CD4-positive, alpha-beta T cell treated with Interleukin-2 at 100 ng/mL for 4 hours (primary cell): ENCODE measurements at places on chromosomes 1 and 21.

DNA sequence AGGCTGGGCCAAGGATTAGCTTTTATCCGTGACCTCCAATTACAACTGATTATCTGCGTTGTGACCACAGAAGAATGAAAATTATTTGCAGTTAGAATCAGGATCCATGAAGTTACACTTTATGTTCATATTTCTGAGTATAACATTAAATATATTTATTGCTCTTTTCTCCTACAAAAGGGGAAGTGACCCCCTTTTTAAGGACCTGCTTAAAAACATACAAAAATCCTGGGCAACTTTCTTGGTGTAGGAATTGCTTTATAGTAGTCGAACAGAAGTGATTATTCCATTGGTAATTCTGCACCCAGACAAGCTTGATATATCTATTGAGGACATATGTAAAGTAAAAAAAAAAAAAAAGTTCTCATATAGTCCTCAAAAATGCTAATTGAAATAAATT lies 208.7 kb downstream of the MRPL39 start:
- no peak for DNase-seq

GRCh38 chr1:6622396-6623152 lies 2.1 kb upstream of the THAP3 start:
- DNase-seq = no peak

GRCh38 chr1:203615061-203615581 lies 11.5 kb upstream of the ATP2B4 start:
- DNase-seq = no peak

DNA sequence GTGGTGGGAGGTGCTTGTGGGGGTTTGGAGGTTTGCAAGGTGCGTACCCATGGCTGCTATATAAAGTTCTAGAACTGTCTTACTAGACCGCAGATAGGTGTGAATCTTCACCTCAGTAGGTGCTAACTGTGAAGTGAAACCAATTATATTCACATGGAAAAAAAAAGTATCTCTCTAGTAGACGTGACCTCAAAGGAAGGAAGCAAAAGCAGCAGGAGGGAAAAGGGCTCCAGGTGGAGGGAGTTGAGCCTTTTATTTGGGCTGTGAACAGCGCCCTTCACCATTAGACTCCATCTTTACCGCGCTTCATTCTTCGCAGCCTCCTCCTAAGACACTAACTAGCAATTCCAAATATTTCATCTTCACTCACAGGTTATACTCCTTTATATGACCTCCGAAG lies 129.8 kb downstream of the TBX19 start:
- peak; percentile 41 for DNase-seq

DNA sequence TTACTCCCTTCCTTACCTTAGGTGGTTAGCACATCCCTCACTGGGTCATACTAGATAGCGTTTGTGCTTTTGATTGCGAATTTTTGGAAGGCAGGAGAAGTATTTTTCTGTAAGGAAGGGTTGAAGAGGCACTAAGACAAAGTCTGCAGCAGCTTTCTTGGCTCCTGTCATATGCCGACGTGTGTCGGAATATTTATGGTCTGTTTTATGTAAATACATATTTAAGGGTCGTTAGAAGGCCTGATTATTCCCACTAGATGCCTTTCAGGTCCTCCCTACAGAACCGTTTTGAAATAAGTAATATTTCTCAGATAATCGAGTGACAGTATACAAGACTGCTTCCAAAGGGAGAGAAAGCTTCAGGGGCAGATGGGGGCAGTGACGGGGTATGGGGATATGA lies 10.0 kb downstream of the RNF220 start:
- no peak for DNase-seq

DNA sequence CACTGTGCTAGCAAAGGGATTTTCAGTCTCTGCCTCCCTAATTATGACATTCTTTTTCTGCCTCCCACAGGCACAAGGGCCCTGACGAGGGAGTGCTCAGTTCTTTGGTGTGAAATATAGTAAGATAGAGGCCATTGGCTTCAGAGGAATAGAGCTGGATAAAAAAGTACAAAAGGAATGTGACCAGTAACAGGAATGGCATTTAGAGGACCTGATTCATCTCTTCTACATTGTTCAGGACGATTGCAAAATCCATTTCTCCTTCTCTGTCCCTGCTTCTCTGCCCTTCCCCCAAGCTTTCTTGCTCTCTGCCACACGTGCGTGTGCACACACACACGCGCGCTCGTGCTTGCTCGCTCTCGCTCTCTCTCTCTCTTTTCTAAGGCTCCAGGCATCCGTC lies 668.2 kb downstream of the KIF26B start:
- no peak for DNase-seq

- DNase-seq = no peak
Observed at GRCh38 chr1:205570796-205571537, 60.8 kb downstream of the ELK4 start.

GRCh38 chr1:63718541-63718970 lies 55.3 kb upstream of the ROR1 start:
- no peak for DNase-seq

- no peak for DNase-seq
Observed at GRCh38 chr1:112701227-112702066, 5.5 kb downstream of the RHOC start.

DNA sequence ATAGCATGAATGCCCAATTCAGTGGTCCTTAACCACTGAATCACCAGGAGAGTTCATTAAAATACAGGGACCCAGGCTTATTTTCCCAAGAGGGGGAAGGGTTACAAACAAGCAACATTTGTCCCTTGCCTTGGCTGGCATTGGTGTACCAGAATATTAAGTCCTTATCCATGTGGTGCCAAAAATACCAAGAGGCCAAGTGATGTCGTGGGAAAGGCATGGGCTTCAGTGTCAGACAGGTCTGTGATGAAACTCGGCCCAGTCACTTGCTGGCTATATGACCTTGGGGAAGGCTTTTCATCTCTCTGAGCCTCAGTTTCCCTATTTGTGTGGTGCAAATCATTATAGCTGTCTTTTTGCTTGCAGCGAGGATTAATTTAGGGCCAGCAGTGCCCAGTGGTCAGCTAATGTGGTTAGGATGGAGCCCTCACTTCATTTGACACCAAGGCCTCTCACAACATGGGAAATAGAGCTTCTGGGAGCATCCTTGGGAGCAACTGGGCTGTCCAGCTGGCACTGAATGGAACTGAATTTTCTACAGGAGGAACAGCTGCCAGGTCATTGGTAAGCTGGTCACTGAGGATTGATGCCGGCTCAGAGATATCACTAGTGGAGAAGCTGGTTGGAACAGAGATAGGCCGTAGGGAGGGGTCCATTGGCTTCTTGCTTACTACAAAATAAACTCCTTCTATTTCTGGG lies 77.2 kb upstream of the PPP2R5A start:
- no peak for DNase-seq

- DNase-seq = no peak
Observed at GRCh38 chr1:220730486-220730885, 17.6 kb upstream of the MTARC2 start.

- DNase-seq = no peak
Observed at GRCh38 chr1:186112280-186112679, 262.8 kb downstream of the TPR start.

DNA sequence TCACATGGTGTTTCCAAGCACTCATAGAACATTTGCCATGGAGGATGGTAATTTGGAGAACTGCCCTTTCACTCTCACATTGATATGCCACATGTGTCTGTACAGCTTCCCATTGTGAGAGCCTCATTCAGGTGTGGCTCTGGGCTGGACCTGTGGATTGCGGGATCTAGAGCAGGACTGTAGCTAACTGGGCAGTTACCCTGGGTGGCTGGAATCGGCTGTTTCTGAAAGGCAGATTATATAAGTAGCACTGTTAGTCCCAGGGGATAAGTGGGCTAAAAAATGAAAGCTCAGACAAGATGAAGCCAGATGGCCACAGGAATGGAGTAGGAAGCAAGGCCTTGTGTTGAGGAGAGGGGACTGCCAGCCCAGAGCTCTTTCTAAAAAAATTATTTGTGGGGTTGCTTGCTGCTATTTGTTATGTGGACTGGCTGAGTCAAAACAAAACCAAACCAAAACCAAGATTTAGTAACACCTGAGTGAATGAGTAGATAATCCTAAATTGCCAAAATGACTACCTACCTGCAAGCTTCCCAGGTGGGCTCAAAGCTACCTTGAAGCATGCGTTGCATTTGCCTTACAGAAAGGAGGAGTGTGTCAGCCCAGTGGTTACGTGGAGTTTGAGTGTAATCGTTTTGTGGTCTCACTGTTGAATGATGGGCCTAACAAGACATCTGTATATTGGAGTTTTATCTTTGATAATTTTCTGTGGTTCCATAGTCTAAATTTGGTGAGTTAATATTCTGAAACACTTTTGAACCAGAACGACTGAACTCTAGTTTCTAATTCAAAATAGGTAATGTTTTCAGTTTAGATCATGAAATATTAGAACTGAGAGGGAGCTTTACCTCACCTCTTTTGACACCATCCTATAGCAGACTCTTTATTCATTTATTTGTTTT lies 58.0 kb downstream of the SDCCAG8 start:
- DNase-seq = no peak

- DNase-seq = peak; percentile 59
Observed at GRCh38 chr1:201447903-201448871, 20.8 kb downstream of the PHLDA3 start.

- peak; percentile 50 for DNase-seq
Observed at GRCh38 chr1:175209493-175209921, 16.9 kb upstream of the KIAA0040 start.

GRCh38 chr1:19460535-19461219 lies 24.7 kb downstream of the CAPZB start:
- DNase-seq = no peak
